Stimulated activated CD8-positive, alpha-beta memory T cell treated with anti-CD3 and anti-CD28 coated beads, Interleukin-4, amount 100 ng/mL, for 1 hour (primary cell): ENCODE measurements at places on chromosomes 11 and 22.

- DNase-seq: no peak
Measured at GRCh38 chr11:119764108-119764868, 35.3 kb upstream of the NECTIN1 start.

- DNase-seq: no peak
Measured at GRCh38 chr22:40334899-40335298, 11.4 kb upstream of the ADSL start.

DNA sequence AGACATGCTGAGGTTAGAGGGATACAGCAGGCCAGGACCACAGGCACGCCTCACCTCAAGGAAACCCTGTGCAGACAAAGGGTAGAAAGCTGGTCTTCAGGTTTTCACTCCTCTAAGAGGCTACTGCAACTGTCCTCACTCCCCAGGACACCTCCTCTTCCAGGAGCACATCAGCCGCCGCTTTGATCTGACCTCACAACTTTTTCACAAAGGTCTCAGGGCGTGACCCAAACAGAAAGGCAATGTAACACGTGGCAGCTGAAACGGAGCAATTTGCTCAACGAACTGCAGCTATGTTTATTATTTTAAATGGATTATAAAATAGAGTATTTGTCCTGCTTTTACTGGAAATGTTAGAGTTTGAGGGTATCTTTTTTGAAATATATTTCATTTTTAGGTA, 46.1 kb downstream of the LARGE1 start:
- DNase-seq: no peak

DNA sequence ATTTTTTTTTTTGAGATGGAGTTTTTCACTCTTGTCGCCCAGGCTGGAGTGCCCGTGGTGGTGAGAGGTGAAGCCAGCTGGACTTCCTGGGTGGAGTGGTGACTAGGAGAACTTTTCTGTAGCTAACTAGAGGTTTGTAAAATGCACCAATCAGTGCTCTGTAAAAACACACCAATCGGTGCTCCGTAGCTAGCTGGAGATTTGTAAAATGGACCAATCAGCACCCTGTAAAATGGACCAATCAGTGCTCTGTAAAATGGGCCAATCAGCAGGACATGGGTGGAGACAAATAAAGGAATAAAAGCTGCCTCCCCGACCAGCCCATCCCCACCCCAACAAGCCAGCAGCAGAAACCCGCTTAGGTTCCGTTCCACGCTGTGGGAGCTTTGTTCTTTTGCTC, 4.4 kb upstream of the RAPSN start:
- no peak for DNase-seq

- no peak for DNase-seq
Measured at GRCh38 chr11:77661670-77662069, 24.1 kb upstream of the CLNS1A start.

DNA sequence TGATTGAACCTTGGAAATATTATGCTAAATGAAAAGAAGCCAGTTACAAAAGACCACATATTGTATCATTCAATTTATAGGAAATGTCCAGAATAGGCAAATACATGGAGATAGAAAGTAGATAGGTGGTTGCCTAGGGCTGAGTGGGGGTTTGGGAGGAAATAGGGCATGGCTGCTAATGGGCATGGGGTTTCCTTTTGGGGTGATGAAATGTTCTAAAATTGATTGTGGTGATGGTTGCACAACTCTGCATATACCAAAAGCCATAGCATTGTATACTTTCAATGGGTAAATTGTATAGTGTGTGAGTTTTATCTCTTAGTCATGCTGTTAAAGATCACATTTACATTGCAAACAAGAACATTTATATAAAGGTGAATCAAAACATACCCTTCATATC, 48.7 kb downstream of the LDLRAD3 start:
- DNase-seq: no peak

- no peak for DNase-seq
Measured at GRCh38 chr11:833114-833791, 501 bp downstream of the CD151 start.

DNA sequence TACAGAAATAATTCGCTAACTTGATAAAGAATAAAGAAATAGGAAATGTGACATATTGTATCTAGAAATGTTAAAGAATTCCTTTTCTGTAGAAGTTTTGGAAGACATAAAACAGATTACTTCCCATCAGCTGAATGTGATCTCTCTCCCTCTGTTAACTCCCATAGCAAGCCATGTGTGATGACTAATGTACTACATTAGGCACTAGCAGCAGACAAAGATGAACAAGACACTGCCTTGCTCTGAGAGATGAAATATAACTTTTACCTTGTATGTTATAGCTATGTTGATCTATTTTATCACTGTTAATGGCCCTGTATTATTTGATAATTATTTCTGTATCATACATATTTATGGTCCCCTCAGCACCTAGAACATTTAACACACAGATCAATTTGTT, 817.2 kb downstream of the LRRC4C start:
- no peak for DNase-seq

DNA sequence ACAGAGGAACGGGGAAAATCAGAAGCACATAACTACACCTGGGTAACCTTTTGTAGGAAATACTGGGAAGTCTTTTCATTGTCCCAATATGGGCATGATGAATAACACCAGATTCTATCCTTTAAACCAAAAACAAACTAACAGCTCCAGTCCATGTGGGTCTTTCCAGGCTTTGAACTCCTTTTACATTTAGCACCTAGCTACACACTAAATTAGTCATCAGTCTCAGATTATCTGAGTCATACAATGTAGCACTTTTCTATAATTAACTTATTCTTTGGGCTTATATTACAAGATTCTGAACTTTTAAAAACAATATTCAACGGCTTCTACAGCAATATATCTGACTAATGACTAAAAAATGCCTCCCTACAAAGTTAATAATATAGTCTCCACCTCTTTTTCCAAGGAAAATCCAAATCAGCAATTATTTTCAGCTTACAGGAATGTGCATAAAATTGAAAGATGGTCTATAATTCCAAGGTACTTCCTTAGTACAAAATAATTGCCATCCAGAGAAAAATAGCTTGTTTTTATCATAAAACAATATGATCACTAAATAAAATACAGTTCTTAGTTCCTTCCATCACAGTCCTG, 26.3 kb downstream of the STK33 start:
- DNase-seq: no peak

GRCh38 chr11:125201525-125202141, 37.1 kb downstream of the PKNOX2 start:
- no peak for DNase-seq

DNA sequence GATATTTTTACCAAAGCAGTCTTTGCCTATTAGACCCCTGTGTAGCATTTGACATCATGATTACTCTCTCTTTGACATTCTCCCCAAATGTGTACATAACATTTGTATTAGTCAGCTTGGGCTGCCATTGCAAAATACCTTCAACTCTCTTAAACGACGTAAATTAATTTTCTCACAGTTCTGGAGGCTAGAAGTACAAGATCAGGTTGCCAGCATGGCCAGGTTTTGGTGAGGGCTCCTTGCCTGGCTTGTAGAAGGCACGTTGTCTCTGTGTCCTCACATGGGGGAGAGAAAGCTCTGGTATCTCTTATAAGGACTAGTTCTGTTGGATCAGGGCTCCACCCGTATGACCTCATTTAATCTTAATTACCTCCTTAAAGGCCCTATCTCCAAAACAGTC, 12.3 kb upstream of the DLAT start:
- no peak for DNase-seq

GRCh38 chr11:104122011-104122635, 41.8 kb downstream of the PDGFD start:
- no peak for DNase-seq

- DNase-seq: no peak
Measured at GRCh38 chr11:9563196-9563730, 10.2 kb upstream of the WEE1 start.

GRCh38 chr11:117316197-117316961, at the start of gene BACE1:
BACE1 (minus strand) TSS chr11:117316256; CDS start chr11:117315795, 461 bp downstream.
- no peak for DNase-seq

GRCh38 chr11:95704865-95705264, 84.7 kb downstream of the FAM76B start:
- no peak for DNase-seq

GRCh38 chr11:122517403-122518379, 137.8 kb upstream of the UBASH3B start:
- DNase-seq: no peak

GRCh38 chr11:95760941-95761340, 28.6 kb downstream of the FAM76B start:
- DNase-seq: no peak

- no peak for DNase-seq
Measured at GRCh38 chr11:8060801-8061554, 20.0 kb upstream of the TUB start.

GRCh38 chr11:12174128-12174476, 63.7 kb downstream of the MICAL2 start:
- no peak for DNase-seq

- no peak for DNase-seq
Measured at GRCh38 chr11:47391711-47392432, 13.5 kb upstream of the SPI1 start.

GRCh38 chr22:45420539-45420938, 7.0 kb downstream of the RIBC2 start:
- no peak for DNase-seq

GRCh38 chr22:27799015-27799826, 2.3 kb downstream of the MN1 start:
- DNase-seq: no peak

GRCh38 chr11:32310214-32310601, 125.1 kb downstream of the WT1 start:
- DNase-seq: no peak

DNA sequence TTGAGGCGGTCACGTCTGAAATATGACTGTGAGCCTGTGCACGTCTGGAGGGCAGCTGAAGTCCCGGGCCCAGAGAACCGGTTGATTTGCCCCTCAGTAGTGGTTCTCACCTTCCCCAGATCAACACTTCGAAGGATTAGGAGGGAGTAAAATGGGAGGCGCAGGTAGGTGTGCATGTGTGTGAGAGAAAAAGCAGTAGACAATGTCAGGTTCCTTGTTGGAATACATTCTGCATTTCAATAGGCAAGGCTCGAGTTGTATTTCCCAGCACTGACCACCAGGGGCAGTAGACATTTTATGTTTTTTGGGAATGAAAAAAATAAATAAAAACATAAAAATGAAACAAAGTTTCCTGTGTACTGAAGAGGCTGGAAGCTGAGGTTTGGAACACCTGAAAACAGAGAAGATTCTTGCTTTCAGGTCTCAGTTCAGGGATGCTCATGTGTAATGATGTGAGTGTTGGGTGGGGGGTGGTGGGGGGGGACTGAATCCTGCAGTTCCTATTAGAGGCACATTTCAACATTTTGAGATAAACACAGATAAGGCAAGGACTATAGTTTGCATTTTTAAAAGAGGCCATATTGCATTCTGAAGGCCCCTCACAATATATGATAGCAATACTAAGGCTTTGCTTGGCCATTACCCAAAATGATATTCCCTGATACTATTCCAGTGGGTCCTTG, 333.9 kb downstream of the CADM1 start:
- no peak for DNase-seq

GRCh38 chr22:46674906-46675305, 54.7 kb downstream of the GRAMD4 start:
- DNase-seq: no peak

DNA sequence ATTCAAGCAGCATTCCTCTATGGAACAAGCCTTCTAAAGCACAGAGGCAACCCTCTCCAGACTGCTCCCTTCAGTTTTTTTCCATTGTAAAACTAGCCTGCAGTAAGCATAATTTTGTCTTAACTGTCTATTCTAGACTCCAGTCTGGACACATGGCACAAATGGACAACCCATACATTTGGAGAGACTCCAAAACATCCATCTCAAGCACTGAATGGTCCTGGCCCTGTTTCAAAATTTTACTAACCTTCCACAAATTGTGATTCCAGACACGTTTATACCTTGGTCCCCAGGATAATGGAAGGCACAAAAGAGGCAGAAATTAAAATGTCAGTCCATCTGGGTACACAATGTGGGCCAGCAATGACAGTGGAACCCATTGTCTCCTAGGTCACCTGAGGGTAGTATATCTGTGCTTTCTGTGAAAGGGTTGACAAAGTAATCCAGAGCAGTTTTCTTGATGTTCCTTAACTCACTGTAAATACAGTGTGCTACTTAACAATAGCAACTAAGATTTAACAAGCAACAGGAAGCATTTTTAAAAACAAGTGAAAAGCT, 16.2 kb upstream of the SESN3 start:
- no peak for DNase-seq

- DNase-seq: no peak
Measured at GRCh38 chr11:507727-508515, 879 bp upstream of the RNH1 start.

- no peak for DNase-seq
Measured at GRCh38 chr11:96472085-96472484, 82.3 kb downstream of the JRKL start.

DNA sequence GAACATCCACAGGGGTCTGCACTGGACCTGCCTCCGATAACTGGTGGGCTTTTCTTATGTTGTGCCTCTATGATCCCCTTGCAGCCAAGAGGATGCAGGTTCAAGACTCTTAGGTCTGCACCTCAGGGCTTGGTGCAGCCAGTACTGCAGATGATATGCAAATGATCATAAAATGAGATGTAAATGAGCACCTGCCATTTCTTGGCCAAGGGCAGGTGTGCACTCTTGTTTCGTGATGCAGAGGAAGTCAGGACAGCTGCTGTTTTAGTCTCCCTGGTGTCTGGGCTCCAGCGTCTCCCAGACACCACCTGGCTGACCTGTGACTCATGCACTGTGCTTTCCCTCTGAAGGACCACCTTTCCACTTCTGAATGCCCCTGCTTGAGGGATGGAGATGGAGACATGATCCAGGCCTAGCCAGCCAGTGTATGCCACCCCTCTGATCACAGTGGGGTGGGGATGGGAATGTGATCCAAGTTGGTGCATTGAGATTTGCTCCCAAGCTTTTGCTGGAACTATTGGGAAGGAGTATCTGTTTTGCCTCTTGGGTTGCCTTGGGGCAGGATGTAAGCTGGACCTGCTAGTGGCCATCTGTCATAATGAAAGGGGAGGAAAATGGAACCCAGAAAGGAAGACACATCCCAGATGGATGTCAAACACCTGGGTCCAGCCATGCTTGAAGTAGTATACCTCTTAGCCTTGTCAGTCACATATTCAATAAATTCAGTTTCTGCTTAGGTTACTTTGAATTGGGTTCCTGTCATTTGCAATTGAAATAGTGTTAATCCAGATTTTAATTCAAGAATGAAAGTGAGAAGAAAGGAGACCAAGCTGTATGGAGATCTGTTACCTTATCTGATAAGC, 3.3 kb upstream of the KCNJ11 start:
- no peak for DNase-seq
